ENCODE measurements at places on chromosomes 7 and 10.
A peak's percentile ranks its signal among the peaks of the same experiment; 100 is the strongest.

- no peak for DNase-seq
Observed at GRCh38 chr10:43942096-43942850, 293.6 kb upstream of the ZNF32 start.

GRCh38 chr10:60666221-60666620 lies 112.1 kb upstream of the CDK1 start:
- no peak for DNase-seq

DNA sequence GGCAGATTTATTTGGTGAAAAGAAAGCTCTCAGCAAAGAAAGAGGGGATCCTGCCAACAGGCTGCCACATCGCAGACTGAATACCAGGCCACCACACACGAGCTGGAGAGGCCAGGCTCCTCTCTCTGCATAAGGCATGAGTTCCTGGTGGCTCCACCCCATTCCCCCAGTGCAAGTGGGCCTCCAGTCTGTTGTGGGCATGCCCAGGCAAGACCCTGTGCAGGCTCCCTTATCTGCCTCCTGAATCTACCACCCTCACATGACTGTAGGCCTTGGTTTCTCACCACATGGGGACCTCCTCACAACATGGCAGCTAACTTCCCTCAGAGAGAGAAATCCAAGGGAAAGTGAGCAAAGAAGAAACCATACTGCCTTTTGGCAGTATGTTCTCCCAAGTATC lies 26.7 kb upstream of the CUL1 start:
- no peak for DNase-seq

DNA sequence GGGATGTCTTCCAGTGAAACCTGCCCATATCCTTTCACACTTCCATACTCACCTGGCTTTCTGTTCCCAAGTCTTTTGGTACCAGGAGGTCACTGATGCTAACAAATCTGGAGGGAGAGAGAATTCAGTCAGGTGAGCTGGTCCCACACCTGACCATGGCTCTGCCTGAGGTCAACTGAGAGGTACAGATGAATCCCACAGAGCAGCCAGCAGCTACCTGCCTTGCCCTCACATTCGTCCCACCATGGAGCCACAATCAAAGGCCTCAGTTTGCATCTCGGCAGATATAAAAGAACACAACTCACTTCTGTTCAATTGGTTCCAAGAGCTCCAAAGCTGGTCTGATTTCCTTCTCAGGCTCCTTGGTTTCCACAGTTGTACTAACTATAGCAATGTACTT lies 47.0 kb downstream of the GDI2 start:
- DNase-seq = no peak

DNA sequence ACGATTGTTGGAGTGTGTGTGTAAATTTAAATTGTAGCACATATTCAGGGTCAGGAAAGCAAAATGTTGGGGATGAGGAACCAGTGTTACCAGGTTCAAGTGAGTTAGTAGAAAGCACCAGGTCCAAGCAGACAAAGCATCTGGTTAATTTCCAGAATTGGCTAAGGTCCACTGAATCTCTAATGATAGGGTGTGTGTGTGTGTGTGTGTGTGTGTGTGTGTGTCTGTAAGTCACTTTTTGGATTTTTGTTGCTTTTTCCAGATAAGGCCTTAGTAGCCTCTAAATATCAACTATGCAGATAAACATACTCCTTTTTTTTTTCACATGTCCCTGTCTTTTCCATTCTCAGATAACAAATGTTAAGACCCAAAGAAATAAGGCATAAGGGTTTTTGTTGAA lies 36.6 kb upstream of the FMC1 start:
- DNase-seq = no peak

DNA sequence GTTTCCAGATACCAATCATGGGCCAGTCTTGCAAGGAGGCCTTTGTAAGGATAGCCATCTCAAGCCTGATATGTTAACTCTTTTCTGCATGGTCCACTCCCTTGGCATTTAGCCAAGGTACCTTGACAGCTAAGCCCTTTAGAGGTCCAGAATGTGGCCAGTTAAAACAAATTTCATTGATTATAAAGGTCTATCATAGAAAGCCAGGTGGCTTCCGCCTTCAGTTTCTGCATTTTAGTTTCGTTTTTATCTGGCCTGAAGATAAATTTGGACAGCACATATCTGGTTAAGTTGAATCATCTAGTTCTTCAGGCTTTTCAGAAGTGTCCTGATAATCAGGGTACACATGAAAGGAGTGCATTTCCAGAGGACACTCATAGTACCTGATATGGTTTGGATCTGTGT lies 30.7 kb downstream of the ANKIB1 start:
- DNase-seq = no peak

GRCh38 chr10:52918714-52919305 lies 146.2 kb upstream of the MBL2 start:
- no peak for DNase-seq

DNA sequence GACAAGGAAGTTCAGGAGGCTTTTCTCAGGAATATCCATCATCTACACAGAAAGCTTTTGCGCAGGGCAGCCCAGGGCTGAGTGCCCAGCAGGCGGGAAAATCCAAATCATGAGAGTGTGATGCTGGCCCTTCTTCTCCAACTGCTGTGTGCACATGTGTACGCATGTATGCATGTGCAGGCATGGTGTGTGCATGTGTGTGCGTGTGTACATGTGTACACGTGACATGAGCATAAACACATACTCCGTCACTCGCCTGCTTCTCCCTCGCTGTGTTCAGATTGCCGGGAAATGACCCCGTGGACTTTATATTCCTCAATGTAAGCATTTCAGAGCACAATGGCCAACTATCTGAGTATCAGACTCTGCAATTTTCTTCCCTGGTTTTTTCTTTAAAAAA lies 85.1 kb downstream of the PRPF18 start:
- no peak for DNase-seq

DNA sequence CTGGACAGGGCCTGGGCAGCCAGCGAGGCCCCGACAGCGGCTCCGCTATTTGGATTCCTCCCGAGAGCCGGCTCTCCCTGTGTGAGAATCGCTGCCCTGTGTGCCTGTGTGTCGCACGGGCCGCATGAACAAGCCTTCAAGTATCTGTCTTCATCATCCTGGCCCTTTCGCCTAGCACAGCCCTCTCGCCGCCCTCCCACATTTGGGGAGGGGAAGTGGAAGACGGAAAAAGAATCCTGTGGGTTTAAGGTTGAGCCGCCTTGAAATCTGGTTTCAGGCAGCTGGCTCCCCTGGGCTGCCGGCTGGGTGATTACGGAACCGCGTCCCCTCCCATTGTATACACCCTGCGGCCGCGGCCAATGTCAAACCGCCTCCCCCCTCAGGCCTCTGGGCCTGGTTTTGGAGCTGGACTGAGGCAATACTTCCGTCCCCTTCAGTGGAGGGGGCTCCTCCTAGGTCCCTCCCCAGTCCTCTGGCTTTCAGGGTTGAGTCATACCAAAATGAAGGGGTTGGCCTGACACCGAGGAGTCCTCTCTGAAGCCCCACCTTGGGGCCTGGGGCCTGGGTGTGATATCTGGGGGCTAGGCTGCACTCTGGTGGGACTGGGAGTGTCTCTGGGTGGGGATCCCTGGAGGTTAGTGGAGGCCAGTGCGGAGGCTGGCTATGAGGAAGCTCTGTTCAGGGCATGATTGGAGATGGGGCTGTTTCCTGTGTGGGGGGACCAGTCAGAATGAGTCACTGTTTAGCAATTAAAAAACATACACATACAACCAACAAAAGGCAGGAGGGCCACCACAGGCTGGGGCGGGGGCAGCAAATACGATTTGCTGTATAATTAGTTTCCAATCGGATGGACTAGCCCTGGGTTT lies 1.7 kb downstream of the TRIM8 start:
- DNase-seq = peak; percentile 87

- no peak for DNase-seq
Observed at GRCh38 chr7:42432644-42433043, 195.6 kb upstream of the GLI3 start.

DNA sequence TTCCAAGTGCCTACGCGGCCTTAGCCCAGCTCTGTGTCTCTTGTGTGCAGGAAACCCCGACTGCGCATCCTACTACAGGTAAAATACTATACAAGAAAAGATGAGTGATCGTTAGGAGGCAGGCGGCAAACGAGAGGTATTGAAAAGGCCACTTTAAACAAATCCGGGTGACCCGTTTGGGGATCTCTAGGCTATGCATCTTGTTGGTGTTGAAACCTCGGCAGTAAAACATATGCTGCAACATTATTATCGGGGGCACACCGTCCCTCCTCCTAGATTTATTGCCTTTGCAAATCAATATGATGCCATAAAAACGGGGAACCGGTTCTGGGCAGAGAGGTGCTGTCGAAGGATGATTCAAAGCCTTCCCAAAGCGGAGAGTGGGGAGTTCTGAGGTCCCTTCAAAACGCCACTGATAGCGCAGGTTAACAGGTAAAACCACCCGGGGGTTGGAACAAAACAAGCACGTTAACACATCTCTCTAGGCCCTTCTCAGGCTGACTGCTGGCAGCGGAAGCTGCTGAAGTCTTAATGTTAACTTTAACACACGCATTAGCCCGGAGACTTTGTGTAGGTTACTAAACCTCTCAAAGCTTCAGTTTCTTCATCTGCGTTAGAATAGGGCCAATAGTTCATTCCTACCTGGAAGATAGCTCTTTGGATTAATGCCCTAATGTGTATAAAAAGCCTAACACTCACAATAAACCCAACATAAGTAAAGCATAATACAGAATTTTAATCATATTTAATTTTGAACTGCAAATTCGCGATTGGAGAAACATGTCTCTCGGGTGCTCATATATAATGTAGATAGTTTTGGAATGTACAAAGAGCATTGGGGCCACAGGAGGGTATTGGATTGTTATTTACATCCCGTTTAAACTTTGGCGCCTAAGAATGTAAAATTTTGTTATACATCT lies 2.6 kb upstream of the TBX20 start:
- no peak for DNase-seq

- DNase-seq = no peak
Observed at GRCh38 chr7:98869027-98869596, 702 bp downstream of the TMEM130 start.

GRCh38 chr10:101767966-101768790 lies 7.7 kb downstream of the FGF8 start:
- no peak for DNase-seq

DNA sequence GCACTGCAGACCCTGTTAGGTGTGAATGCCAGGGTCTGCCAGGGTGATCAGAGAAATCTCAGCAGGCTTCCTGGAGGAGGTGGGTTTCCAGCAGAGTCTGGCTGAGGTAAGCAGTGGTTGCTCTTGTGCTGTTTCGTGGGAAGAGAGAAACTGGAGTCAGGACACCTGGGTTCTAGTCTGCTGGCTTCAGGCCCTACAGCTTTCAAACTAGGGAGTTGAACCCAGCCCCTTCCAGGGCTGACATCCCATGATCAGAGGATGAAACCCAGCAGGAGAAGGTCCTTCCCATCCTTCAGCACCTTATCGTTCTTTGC lies 116.8 kb downstream of the CDH23 start:
- DNase-seq = no peak

GRCh38 chr10:77603534-77603927 lies 34.1 kb downstream of the KCNMA1 start:
- DNase-seq = no peak

DNA sequence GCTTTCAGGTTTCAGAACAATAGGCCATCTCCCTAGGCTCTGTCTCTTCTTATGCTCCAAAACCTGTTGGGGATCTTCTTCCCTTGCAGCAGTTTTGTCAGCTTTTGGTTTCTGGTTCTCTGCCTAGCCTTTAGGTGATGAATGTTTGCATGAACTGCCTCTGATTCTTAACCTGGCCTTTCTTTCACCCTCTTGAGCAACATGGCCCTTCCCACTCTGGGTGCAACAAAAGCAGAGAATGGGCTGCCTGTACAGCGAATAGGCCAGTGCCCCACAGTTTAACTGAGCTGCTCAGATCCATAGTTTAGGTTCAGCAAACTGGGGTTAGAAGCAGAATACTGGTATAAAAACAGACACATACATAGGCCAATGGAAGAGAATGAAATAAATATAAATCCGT lies 18.1 kb upstream of the NUP205 start:
- no peak for DNase-seq

GRCh38 chr10:72784551-72785351 lies 92.8 kb downstream of the MCU start:
- DNase-seq = no peak

GRCh38 chr7:75045881-75046280 lies 27.7 kb downstream of the RCC1L start:
- DNase-seq = no peak
